ENCODE measurements at places on chromosomes 16 and 17.
A peak's percentile ranks its signal among the peaks of the same experiment; 100 is the strongest.

DNA sequence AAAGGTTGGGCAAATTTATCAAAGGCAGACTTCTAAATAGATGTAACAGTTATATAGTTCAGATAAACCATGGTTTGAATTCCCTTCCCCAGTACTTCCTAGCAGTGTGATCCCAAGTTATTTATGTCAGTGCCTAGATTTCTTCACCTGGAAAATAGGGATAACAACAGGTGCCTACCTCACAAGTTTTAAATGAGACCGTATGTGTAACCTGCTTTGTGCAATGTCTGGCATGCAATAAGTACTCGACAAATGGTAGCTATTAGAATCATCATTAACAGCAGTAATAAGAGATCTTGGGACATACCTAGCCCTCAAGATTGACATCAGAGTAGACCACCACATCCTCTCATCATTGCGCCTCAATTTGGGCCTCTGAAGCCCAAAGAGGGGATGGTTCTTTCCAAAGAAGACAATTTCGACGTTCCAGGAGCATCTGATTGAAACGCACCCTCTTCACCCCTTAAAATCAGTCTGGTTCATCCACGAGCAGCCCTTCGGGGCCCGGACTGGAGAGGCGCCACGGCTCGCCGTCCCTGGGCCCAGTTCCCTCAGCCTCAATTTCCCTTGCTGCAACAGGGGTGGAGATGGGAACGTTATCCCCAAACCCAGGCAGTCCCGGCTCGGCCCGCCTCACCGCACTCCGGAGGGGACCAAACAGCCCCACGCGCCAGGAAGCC is 541 bp downstream of the ACACA start:
- no peak for DNase-seq

DNA sequence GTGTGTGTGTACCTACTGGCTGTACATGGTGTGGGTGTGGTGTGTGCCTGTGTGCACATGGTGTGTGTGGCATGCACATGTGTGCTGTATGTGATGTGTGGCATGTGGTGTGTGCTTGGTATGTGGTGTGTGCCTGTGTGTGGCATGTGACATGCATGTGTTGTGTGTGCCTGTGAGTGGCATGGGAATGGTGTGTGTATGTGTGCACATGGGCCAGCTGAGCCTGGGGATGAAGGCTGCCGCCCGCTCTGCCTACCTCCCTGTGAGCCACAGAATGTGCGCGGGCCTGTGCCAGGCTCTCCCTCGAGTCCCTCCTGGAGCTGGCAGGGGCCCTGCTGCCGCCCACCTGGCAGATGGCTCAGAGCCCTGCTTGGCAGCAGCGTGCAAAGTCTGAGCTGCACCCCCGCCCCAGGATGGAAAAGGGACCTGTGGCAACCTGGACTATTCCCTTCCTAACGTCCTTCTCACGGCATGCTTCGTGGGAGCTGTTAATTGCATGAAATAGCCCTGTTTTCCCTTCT is 9.3 kb downstream of the PRSS27 start:
- no peak for DNase-seq

GRCh38 chr17:16419929-16420271 is 4.5 kb downstream of the TRPV2 start:
- no peak for DNase-seq

DNA sequence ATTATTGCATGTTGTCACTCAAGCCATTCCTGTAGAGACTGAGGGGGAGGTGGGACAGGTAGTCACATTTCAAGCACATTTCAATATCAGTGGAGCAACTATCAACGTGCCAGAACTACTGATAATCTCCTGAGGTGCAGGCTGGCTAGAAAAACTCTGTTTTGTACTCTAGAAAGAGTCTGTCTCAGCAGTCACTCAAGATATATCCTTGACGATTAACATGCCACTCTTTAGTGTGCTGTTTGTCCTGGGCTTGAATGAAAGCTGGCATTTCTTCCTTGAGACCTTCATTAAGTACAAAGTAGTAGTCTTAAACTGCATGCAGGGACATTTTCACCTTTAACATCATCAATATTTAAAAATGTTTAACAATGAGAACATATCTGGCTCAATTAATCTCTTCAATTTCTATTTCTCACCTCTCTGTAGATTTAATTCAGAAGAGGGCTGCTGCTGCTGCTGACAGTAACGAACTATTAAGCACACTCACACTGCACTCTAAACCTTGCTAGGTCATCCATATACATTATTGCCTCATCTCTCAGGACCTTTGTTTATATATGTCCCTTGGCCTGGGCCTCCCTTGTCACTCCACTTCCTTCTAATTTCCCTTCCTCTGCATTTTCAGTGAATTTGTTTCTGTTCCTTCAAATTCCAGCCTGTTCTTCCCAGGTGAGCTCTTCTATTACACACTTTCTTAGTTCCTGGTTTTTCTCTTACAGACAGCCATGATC is 412.0 kb downstream of the HAPSTR1 start:
- no peak for DNase-seq

GRCh38 chr17:28365487-28365886 is 488 bp upstream of the SEBOX start:
- no peak for DNase-seq

DNA sequence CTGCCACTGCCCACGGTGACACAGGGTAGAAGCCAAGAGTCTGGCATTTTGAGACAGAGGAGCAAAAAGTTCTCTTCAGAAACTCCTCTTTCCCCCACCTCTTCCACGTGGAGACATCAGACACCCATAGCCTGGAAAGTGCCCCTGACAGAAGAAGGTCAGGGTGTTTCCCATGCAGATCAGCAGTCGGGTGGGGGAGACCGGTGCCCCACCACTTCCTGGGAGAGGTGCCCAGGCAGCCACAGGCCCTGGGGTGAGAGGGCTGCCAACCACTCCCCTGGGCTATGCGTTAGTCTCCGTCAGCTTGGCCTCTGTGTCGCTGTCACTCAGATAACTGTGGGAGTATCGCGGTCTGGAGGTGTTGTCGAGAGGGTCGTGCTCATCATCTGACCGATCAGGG is 31.5 kb downstream of the PIPOX start:
- DNase-seq: no peak

GRCh38 chr16:15460601-15461000 is 26.2 kb downstream of the BMERB1 start:
- no peak for DNase-seq

DNA sequence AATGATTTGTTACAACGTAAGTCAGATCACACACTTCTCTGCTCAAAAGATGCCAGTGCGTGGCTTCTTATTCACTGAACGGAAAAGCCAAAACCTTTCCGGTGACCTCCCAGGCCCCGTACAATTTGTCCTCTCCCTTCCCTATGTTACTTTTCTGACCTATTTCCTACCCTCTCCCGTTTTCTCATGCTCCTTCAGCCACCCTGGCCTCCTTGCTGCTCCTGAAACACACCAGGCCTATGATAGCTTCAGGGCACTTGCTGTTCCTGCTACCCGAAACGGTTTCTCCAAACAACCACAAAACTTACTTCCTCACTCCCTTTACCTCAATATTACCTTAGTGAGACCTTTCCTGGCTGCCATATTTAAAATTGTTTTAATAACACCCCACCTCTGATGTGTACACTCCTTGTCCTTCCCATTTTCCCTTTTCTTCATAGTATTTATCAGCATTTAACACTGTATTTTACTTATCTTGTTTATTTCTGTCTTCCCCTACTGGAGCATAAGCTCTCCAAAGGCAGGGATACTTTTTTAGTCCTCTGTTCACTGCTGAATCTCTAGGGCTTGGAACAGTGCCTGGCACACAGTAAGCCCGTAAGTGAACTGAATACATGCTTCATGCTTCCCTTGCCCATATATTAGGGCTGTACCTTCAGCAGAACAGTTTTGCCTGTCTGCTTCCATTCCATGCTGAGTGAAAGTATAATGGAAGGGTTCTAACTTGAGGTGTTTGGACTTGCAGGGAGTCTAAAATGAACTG is 10.9 kb upstream of the ARL2BP start:
- no peak for DNase-seq

- no peak for DNase-seq
These were observed 22.6 kb downstream of the CNTNAP1 start for GRCh38 chr17:42704837-42705494.

DNA sequence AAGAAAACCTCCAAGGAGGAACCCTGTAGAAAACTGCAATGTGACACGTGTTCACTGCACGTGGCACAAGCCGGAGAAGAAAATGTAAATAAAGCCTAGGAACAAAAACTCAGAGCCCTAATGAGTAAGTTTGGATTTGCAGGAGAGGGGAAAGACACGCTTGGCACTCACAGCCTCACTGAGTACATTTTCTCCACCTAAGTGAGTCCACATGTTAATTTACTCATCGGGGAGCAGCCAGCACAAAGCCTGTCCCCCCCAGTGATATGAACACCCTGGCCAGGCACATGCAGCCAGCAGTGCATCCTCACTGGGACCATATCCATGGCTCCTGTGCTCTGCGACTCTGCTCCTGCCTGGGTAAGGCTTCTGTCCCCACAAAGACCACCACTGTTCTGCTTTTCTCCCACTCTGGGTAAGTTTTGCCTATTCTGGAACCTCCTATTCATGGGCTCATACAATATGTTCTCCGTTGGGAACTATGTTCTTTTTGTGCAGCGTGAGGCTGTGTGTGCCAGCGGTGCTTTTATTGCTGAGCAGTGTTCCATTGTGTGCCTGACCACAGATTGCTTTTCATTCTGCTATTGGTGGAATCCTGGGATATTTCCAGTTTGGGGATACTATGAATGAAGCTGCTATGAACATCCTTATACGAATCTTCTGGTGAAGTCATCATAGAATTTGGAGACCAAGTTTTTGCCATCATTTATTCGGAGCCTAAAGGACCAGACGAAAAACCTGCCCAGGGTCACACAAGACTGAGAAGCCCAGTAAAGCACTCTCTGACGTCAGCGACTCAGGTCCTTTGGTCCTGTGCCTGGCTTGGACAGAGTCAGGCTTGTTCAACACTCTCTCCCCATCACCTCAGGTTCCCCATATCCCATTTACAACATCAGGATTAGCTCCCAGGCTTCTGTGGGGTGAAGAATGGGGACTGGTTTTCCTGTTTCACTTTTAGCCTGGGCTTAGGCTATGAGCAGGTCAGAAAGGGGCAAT is 53.3 kb downstream of the RNF112 start:
- no peak for DNase-seq

GRCh38 chr17:65130832-65131231 is 6.3 kb upstream of the RGS9 start:
- DNase-seq: no peak

- DNase-seq: no peak
These were observed 143.9 kb downstream of the ANKFN1 start for GRCh38 chr17:56297184-56297583.

DNA sequence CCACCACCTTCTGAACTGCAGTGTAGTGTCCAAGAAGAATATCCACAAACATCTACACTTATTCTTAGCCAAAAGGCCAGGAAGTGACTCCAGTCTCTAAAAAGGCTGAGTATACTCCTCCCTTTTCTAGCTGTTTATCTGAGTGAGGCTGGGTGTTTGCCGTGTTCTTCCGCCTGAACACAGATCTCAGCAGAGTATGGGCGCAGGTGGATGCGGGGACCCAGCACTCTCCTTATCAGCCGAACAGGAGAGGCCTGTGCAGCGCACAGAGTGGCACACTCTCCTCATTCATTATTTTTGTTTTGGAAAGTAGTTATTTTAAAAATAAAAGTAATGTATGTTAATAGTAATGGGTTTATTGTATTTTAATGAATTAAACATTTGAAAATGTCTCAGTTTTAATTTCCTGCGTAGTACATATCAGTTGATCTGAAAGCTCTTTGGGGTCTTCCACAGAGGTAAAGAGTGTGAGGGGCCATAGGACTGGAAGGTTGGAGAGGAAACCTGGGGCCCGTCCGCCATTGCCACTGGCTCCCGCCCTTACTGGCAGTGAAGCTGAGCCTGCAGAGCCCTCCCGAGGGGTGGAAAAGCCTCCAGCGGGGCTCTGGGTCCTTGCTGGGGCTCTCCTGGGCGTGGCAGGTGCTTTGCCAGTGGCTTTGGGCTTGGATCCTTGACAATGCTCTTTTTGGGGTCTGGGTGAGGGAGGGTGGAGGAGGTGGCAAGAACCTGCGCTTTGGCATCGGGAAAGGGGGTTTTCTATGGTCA is 53.8 kb downstream of the PDPK1 start:
- no peak for DNase-seq

DNA sequence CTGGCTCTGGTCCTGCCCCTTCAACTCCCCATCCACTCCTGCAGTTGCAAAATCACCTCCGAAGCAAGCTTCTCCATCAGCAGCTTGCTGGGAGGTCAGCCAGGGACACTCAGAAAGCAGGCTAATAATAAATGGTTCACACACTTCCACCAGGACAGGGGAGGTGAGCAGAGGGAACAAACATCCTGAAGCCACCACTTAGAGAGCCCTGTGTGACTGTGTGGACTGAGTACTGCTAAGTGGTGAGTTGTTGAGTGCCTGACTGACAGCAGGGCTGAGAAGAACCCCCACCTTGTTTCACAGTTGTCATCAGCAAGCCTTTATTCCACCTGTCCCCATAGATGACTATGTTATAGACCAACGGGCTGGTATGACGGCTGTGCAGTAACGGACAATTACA is 213.9 kb downstream of the CBLN1 start:
- DNase-seq: no peak

- DNase-seq: no peak
These were observed 270.0 kb downstream of the SLC39A11 start for GRCh38 chr17:72822358-72823023.

GRCh38 chr16:22297871-22298733 is 893 bp downstream of the POLR3E start:
- peak; percentile 87 for DNase-seq

GRCh38 chr16:29111421-29111820 is 126.6 kb downstream of the LAT start:
- no peak for DNase-seq

GRCh38 chr17:79532107-79532790 is 78.6 kb downstream of the RBFOX3 start:
- no peak for DNase-seq

GRCh38 chr17:74153456-74153810 is 50.0 kb upstream of the RPL38 start:
- DNase-seq: no peak

DNA sequence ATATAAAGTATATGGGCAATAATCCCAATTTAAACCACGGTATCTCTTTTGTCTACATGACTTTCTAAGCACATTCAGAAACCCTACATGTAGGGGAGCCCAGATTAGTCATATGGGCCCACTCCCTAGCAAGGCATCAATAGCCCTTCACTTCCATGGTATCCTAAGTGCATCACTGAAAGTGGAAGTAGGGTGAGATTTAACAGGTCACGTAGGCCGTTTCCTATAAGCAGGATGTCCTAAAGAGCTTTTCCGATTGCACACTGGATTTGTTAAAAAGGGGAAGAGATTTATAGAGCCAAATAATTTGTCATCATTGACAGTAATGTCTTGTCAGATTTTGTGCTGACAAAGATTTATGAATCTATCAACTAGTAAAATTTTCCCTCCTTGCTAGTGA is 39.0 kb downstream of the CA4 start:
- DNase-seq: no peak

DNA sequence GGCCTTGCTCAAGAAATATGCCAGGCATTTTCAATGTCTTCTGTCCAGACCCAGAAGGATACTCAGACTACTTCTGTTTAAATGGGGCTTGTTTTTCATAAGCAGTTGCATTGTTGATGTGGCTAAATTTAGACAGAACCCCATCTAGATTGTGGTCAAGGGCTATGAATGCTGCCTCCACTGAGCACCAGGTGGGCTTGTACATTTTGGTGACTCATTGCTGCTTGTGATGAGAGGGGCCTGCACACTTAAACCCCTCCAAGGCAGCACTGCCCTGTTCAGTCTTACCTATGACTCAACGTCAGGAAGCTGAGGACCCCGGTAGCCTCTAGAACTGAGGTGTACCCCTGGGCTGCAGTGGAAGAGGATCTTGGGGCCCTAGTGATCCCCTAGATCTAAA is 144.0 kb downstream of the PRKCA start:
- no peak for DNase-seq

- no peak for DNase-seq
These were observed 2.7 kb downstream of the LYRM1 start for GRCh38 chr16:20903116-20903898.

- DNase-seq: no peak
These were observed 3.8 kb upstream of the RNF157 start for GRCh38 chr17:76243826-76244679.

Data from NCI-H1436 treated with DMSO at 0.1 percent for 48 hours (cell line).